T-helper 17 cell (primary cell): ENCODE measurements at places on chromosomes 12 and 14.

DNA sequence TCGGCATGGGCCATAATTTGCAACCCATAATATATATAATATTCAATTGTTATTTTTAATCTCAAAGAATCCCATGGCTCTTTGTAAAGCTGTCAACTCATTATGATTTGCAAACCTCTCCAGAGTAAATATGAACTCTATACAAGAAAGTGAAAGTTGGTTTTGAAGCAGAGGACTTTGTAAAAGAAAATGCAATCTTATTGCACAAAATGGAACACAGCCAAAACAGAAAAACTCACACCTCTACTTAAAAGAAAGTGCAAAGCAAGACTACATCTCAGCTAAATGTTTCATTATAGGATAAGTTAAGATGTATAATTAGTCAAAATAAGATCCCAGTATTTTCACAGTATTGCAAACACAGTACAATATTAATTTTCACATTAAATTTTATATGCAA, 111.2 kb upstream of the FLRT2 start:
- no peak for DNase-seq

GRCh38 chr14:79057333-79057732, 887.2 kb downstream of the NRXN3 start:
- DNase-seq: no peak

DNA sequence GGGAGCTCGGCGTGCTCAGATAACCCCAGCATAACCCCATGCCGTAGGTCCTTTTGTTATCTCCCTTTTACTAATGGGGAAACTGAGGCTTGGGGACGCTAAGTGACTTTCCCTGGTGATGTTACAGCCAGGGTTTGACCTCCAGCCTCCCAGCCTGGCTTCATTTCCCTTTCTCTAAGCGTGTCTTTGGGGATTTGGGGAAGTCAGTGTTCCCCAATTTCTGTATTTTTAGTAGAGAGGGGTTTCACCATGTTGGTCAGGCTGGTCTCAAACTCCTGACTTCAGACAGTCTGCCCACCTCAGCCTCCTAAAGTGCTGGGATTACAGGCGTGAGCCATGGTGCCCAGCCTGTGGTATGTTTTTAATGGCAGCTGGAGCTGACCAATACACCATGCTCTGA, 85.4 kb downstream of the PHETA1 start:
- DNase-seq: no peak

DNA sequence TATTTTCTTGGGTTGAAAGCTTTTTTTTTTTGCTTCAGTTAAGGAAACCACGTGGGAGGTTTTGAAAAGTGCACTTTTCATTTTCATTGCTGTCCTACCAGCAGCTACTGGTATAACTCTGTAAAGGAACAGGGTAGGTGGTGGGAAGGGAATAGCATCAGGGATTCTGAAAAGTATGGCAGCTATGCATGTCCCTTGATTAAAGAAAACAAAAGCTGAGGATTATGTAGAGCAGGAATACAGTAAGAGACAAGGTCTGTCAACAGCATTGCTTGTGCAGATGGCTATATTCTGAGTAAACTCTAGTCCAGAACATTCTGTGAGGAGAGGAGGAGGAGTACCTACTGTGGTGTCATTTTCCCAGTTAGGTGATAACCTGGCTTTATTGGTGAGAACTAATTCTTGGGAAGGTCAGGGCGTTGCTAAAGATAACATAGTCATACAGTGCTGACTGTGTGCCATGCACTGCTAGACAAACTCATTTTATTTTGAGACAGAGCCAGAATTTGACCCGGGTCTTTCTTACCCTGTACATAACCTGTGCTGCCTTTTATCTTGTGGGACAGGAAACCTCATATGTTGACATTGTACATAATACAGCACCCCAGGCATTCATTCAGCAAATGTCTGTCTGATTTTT, 80.3 kb upstream of the TRAF3 start:
- DNase-seq: no peak

DNA sequence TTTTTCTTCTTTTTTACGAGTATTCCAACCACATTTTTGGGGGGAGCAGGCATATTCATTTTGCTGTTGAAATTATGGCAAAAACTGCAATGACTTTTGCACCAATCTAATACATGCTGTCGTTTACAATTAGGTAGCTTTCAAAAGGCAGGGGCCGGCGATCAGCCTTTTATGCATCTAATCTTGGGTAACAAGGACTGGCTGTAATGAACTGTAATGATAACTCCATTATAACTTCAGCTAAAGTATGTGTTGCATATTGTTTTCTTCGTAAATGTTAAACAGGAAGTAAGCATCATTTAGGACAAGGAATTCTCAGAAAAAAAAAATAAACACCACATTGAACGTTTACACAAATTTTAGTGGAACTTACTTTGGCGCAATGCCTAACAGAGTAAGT, 30.3 kb upstream of the KLRF1 start:
- no peak for DNase-seq

DNA sequence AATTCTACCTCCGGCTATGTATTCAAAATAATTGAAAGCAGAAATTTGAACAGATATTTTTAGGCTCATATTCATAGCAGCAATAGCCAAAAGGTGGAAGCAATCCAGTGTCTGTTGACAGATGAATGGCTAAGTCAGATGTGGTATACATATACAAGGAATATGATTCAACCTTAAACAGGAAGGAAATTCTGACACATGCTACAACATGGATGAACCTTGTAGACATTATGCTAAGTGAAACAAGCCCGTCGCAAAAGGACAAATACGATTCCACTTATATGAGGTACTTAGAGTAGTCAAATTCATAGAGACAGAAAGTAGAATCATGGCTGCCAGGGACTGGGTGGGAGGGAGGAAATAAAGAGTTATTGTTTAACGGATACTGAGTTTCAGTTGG, 331.6 kb downstream of the PCNX1 start:
- no peak for DNase-seq

DNA sequence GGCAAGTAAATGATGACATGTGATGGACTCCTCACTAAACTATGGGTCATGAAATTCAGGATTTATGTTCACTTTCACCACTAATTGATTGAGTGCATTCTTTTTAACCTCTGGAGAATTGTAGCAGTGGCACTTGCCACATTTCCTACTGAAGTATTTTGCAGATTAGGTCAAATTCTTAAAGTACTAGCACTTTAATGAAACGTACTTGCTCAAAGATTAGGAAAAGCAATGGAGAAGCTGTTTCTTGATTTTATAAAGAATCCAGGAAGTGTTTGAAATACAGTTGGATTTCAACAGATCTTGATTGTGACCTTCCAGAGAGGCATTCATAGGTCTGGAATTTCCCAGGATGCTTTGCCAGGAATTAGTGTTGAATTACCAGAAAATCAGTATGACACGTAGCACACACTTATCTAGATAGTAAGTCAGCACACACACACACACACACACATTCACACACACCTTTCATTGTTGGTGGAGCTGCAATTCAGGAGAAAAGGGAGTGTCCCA, 162.6 kb downstream of the MYRFL start:
- no peak for DNase-seq

GRCh38 chr12:131860472-131861260, 32.5 kb downstream of the MMP17 start:
- no peak for DNase-seq

- DNase-seq: no peak
Measured at GRCh38 chr14:77889971-77890442, 90.1 kb downstream of the ADCK1 start.

DNA sequence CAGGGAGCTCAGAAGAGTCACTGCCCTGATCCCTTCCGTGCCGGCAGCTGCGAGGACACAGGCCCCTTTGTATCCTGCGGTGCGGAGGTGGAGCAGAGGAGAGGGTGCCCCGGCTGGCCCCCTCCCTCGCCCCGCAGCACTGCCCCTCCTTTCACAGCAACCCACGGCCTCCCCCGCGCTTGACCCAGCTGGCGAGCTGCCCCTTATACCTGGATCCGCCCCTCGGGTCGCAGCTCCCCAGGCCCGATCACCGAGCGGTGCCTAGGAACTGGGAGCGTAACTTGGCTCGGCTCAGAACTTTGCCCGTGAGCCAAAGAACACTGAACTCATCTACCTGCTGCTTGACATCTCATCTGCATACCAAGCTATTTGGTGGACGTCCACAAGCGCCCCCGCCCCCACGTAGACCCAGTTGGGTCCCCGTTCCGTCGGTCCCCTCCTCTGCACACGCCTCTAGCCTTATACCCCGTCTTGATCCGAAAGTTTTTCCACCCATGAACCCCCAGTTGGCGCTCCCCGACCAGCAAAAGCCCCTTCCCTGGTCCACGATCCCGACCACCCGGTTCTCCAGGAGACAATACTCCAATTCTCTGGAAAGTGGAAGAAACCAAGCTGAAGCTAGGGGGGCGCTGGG, 697 bp upstream of the DNAJC14 start:
- no peak for DNase-seq

- no peak for DNase-seq
Measured at GRCh38 chr12:118347916-118348315, 24.8 kb downstream of the TAOK3 start.

GRCh38 chr14:105863296-105864108, 337.1 kb downstream of the TMEM121 start:
- no peak for DNase-seq
